ENCODE measurements at places on chromosomes 7 and 10.

- no peak for DNase-seq
These were observed 29.0 kb downstream of the PRPF18 start for GRCh38 chr10:13615650-13616300.

DNA sequence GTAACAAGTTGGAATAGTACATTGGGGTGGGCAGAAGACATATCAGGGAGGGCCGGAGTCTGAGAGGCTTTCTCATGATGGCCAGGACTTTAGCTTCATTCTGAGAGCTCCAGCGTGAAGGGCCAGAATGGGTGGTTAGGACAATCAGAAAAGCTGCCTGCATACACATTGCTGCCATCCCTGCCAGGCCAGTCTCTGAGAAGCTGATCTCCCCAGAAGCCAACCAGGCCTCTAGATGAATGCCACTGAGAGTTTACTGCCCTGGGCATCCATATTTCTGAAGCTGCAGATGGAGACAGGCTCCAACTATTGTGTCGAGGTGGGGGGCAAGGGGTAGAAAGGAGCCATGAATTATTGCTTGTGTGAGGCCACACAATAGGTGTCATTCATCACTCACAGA lies 32.0 kb upstream of the ARHGAP22 start:
- no peak for DNase-seq

- DNase-seq = no peak
These were observed 56.4 kb upstream of the GNAI1 start for GRCh38 chr7:80078159-80078731.

DNA sequence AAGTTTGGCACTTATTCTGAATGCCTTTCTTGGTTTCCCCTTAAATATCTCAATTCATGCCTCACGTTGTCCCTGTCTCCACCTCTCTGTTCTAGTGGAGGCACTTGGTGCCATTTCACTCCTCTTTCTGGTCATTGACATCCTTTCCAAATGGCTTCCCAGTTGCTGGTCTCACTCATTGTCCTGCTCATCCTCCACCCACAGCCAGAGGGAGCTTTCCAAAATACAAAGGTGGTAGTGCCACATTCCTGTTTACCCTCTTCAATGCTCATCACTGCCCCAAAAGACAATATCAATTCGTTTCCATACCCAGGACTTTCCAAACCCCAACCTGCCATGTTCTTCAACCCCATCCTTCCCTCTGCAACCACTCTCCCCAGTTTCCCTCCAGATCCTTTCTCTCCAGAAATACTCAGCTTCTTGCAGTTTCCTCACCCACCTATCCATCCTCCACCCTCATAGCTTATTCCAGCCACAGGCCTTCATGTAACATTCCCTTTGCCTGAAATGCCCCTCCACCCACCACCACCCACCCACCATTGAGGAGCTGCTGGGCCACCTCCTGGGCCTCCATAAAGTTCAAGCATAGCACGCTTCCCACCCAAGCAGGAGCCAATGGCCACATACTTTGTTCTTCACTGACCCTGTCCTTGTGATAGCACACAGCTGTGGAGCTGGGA lies 63.1 kb upstream of the ADRB1 start:
- no peak for DNase-seq

DNA sequence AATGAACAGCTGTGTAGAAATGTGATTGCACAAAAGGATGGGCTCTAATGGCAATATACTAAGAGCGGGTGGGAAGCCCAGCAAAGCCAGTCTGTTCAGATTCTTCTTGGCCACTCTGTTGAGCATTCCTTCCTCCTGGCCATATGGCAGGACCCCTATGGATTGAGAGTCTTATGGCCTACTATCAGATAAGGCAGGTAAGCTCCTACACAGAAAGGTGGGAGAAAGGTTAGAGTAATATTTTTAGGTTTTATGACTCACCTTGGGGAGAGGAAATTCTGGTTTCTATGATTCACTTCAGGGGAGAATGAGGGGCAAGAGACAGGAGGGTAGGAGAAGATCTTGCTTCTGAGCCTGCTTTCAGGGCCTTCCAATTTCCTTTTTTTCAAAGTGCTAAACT lies 15.1 kb upstream of the AKR1B10 start:
- no peak for DNase-seq

DNA sequence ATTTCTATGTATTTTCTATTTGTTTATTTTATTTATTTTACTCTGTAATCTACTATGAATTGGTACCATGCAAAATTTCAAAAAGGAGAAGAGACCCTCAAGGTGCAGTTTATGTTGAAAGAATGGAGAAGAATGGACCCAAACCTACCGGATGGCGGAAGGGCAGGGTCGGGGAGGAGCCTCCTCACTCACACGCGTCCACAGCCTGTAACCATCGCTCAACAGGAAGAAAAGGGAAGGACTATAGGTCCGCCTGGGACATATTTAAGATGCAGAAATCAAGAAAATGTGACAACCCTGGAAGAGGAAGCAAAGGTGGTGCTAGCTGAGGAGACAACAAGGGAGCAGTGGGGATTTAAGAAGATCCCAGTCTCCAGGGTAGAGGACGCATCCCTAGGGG lies 158.4 kb downstream of the COBL start:
- no peak for DNase-seq

DNA sequence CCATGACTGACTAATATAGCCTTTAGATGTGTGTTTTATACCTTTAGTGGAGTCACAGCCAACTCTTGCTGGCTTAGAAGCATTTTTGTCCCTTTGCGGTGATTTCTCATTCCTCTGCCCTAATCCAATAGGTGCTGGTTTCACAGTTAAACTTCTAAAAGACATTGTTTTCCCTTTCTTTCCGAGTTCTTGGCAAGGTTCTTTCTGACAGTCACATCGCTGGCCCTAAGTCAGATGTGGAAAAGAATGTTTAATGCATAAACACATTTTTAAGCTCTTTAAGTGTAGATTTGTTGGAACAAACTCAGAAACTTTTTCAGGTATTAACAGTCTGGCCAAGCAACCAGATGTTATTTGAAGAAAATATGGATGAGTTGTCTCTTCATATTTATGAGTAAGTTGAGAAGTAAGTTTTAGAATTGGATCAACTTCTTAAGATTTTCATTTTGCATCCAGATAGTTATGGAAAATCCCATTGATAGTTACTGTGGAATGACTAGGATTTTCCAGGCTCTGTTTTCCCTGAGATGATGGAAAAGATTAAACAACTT lies 4.1 kb downstream of the EPDR1 start:
- no peak for DNase-seq

DNA sequence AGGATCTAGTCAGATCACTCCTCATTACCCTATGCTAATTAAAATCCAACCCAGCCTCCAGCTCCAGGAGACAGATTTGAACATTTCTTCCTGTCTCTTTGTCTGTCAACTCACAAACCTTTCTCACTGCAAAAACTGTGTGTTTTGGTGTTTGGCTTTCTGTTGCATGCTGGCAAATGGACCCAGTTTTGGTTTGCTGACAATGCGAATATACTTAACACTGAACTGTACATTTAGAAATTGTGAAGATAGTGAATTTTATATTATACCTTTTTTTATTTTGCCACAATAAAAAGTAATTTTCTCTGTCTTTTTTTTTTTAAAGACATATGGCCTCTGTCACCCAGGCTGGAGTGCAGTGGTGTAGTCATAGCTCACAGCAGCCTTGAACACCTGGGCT lies 18.3 kb upstream of the TNPO3 start:
- DNase-seq = no peak

- DNase-seq = no peak
These were observed 33.5 kb upstream of the CUL1 start for GRCh38 chr7:148665221-148665620.

DNA sequence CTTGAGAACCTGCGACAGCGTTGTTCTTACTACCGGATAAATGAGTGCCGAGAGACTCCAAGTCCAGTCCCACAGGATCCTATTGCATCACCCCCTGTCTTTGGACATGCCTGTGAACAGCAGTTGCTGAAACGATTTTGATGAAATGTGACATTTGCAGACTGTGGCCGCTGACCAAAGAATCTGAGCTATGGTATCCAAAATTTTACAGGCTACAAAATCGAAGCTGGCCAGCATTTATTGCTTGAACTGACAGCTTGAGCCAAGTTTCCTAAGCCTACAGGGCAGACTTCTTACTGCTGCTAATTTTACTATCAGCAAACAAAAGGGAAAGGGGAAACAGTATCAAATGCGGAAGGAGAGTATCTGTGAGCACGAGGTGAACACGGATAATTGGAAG lies 12.1 kb upstream of the NPVF start:
- no peak for DNase-seq

- no peak for DNase-seq
These were observed 651.1 kb downstream of the SORCS1 start for GRCh38 chr10:106513352-106513771.

- no peak for DNase-seq
These were observed 53.6 kb upstream of the CHCHD3 start for GRCh38 chr7:133135451-133135850.

- no peak for DNase-seq
These were observed 89.2 kb downstream of the DLG5 start for GRCh38 chr10:77837248-77837924.

- DNase-seq = no peak
These were observed 20.4 kb upstream of the CCSER2 start for GRCh38 chr10:84308021-84308420.

DNA sequence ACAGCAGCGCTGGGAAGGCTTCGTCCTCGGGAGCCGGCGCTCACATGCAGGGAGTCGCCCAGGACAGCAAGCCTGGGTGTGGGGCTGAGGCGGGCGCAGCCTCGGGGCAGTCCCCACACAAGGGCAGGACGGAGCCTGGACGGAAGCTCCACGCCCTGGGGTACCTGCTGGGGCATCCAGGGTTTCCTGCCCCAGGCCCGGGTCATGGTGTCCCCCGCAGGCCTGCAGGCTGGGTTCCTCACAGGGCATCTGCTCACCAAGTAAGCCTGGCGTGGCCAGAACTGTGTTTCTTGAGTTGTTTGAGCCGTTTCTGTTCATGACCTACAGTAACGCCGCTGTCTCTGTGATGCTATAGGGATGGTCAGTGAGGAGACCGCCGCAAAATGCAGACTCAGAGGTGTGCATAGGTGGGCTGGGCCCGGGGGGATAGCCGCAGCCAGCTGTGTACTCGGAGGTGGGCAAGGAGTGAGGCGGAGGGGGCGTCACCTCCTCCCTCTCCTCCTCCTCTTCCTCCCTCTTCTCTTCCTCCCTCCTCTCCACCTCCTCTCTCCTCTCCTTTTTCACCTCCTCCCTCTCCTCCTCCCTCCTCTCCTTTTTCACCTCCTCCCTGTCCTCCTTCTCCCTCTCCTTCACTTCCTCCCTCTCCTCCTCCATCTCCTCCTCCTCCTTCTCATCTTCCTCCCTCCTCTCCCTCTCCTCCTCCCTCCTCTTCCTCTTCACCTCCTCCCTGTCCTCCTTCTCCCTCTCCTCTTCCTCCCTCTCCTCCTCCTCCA lies 438.9 kb downstream of the DNAJB6 start:
- DNase-seq = no peak

DNA sequence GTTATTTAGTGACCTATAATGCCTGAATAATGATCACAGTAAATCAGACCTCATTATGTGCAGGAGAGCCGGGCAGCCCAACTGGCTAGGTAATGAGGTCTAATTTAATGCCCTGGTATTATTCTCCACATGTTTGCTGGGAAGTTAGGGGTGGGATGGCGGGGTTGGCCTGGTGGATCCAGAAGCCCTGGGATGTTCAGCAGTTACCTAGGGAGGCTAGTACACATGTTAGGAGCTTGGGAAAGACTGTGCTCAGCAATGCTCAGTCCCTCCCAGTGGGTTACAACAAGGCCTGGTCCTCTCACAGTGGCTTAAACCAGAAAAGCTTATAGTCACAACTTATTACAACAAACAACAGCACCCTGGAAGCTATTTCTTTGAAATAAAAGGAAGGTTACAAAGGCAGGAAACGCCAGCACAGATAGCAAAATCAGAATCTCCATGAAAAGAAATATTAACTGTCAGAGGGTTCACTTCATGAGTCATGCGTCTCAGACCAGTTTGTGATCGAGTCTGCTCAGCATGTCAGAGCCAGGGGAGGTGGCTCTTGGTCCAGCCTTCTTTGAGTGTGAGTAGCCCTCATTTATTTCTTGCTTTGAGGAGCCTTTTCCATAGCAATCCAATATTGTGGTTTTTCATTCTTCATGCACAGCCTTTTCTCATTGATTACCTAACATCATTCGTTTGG lies 418.6 kb upstream of the NPVF start:
- DNase-seq = no peak

- DNase-seq = no peak
These were observed 62.4 kb downstream of the DNAJB6 start for GRCh38 chr7:157399086-157399687.

- no peak for DNase-seq
These were observed 54.7 kb upstream of the FIGNL1 start for GRCh38 chr7:50504646-50505546.

GRCh38 chr10:84088626-84089025 lies 50.7 kb upstream of the GHITM start:
- DNase-seq = no peak

- no peak for DNase-seq
These were observed 431.8 kb upstream of the MGMT start for GRCh38 chr10:129035052-129035827.

GRCh38 chr10:26331371-26331770 lies 106.8 kb upstream of the APBB1IP start:
- DNase-seq = no peak

- no peak for DNase-seq
These were observed 23.3 kb upstream of the KIAA1549 start for GRCh38 chr7:139004321-139005090.

DNA sequence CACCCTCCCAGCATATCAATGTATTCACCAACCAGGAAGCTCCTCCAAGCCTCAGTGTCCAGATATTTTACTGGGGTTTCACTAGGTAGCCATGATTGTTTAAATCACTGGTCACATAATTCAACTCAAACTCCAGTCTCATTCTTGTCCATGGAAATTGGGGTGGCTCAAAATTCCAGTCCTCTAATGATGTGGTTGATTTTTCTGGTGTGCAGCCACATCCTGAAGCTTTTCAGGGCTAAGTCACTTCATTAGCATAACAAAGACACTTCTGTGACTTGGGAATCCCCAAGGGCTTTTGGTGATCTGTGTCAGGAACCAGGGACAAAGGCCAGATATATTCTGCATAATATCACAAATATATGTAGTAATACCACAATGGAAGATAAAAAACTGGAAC lies 786.9 kb upstream of the IGFBP3 start:
- no peak for DNase-seq

All from nucleus accumbens (tissue), 56 donors.